Activated CD4-positive, CD25-positive, alpha-beta regulatory T cell treated with anti-CD3 and anti-CD28 coated beads, Interleukin-2, amount 50 U/mL, for 72 hours (primary cell): ENCODE measurements at places on chromosomes 3 and 15.

DNA sequence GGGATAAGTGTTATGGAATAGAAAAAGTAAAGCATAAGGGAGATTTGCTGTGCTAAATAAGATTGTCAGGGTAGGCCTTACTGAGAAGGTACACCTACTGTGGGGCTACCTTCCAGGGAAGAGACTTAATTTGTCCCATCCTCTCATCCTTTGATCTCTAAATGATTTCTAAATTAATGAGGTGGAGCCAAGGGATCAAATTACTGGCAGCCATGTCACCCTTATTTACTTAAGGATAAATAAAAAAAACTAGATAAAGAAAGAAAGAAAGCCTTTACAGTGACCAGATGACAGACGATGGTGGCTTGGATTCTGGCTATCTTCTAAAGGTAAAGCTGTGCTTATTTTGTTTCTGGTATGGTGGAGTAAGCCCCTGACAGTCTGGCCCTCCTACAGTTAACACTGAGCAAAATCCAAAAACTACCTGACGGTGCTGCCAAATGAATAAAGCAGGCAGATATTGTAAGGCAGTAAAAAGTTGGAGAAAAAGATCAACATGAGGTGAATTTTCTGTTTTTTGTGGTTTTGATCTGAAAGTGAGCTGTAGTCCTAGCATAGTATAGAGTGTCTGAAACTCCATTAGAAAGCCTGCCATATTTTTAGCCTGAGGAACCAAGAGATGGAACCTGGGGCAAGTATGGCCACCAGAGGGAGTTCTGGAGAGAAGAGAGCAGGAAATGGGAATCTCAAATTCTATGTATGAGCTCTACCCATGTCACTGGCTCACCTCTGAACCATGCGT lies 285.1 kb upstream of the MANF start:
- no peak for DNase-seq

DNA sequence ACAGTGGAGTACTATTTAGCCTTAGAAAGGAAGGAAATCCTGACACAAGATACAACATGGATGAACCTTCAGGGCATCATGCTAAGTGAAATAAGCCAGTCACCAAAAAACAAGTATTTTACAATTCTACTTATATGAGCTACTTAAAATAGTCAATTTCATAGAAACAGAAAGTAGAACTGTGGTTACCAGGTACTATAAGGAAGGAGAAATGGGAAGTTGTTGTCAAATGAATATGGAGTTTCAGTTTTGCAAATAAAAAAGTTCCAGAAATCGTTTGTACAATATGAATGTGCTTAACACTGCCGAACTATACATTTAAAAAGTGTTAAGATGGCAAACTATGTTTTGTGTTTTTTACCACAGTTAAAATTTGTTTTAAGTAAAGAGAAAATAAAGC lies 26.8 kb downstream of the TRANK1 start:
- DNase-seq = no peak

GRCh38 chr3:159593927-159594605 lies 394.6 kb upstream of the IL12A start:
- no peak for DNase-seq

GRCh38 chr3:23633261-23633960 lies 172.3 kb upstream of the UBE2E1 start:
- DNase-seq = no peak

GRCh38 chr3:164608554-164609276 lies 469.6 kb downstream of the SI start:
- DNase-seq = no peak

- no peak for DNase-seq
These were observed 107.1 kb downstream of the OXSM start for GRCh38 chr3:25897019-25897418.

DNA sequence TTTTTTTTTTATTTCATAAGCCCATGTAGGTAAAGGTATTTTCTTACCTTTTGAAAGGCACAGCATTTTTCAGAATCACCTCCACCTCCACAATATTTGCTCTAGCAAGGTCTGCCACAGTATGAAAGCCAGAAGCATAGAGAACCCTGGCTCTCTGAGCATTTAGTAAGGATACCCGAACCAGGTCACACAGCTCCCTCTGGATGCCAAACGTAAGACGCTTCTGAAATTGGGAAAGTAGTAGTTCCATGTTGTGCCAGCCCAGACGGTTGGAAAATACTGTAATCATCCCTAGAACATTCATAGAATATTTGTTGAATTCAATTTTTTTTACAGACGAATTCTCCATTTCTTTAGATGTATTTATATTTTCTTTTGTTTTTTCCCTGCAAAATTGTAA lies 52.4 kb downstream of the POLQ start:
- no peak for DNase-seq

DNA sequence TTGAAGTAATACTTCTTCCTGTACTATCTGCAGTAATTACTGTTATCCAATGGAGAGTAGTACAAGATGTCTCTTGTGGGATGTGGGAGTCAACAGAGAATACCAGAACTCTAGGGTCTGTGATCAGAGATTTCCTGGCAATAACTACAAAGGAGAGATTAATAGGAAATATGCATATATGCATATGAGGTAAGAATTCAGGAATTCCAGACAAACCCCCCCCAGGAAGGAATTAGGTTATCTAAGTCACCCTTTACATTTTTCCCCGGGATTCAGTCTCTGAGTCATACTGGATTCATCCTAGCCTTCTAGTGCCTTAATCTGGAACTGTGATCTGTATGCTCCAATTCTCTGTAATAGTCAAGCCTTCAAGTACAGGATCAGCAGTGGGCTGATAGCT lies 49.4 kb downstream of the GTF2E1 start:
- no peak for DNase-seq

DNA sequence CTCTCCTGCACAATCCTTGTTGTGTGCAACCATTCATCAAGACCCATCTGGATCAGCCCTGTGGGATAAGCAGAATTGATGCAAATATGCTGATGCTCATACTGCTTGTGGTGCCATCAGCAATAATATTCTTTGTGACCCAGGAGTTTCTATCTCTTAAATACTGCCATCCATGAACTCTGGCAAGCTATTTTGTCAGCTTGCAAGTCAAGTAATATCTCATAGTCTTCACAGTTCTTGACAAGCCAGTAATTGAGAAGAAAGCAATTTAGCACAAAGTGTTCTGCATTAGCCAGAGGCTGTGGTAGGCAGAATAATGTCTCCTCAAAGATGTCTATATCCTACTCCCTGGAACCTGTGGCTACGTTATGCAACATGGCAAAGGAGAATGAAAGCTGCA lies 49.0 kb downstream of the SPATA16 start:
- no peak for DNase-seq

DNA sequence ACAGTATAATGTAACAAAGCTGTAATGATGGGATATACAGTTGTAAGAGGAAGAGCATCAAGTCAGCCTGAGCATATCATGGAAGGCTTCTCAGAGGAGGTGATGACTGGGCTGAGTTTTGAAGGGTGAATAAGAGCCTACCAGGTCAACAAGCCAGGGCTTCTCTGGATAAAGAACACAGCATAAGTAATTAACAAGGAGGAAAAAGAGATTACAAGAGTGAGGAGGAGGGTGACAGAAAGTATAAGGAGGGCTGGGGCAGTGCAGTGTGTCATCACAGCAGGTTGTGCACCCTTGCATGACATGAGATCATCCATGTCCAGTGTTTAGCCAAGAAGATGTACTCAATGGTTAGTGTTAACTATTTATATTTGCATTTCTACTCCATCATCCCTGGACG lies 16.9 kb upstream of the SPATA12 start:
- DNase-seq = no peak

DNA sequence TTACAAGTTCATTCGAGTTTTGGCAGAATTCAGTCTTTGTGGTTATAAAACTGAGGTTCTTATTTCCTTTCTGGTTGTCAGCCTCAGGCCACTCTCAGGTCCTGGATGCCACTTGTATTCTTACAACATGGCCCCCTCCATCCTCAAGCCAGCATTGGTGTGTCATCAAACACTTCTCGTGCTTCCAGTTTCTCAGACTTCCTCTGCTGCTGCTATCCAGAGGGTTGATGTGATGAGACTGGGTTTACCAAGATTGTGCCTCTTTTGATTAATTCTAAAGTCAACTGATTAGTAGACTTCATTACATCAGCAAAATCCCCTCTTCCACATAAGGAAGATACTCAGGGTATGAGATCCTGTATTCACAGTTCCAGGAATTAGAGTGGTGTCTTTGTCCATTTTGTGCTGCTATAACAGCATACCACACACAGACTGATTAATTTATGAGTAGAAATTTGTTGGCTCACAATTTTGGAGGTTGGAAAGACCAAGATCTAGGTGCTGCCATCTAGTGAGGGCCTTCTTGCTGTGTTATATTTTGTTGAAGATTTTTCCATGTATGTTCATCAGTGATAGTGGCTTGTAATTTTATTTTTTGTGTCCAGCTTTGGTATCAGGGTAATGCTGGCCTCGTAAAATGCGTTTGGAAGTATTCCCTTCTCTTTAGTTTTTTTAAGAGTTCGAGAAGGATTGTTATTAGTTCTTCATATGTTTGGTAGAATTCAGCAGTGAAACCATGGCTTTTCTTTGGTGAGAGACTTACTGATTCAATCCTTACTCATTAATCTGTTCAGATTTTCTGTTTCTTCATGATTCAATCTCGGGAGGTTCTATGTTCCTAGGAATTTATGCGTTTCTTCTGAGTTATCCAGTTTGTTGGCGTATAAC lies 11.1 kb downstream of the LRCH3 start:
- no peak for DNase-seq

DNA sequence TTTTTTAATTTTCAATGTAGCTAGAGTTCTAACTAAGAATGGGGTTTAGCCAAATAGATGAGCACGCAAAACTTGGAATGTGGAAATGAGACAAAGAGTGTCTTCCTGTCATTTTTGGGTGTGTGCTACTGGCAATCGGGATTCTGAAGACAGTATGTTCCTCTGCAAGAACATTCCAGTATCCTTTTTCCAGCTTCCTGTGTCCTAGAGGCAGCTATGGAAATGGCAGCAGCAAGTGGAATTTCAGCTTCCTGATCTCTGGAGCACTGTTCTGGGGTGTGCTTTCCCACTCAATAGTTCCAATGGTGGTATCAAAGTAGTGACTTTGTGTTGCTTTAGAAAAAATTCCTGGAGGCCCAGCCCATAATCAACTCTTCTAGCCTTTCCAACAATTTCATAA lies 642.9 kb upstream of the KCNMB2 start:
- no peak for DNase-seq

GRCh38 chr15:27358751-27359434 lies 387.9 kb downstream of the GABRG3 start:
- no peak for DNase-seq

DNA sequence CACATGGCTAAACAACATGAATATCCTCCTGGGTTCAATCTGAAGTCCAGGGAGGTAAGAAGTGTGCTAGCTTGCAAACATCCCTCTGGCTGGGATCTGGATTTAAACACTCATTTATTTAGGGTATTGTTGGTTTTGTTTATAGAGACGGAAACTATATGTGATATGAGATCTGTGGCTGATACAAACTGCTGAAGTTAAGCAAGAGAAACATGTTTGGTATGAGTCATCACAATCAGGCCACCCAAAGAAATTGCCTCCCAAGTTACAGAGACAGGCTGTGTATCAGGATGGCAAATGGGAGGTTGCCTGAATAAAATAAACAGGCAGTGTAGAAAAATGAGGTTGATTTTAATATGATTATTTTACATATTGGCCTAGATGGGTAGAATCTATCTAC lies 562.1 kb downstream of the IGSF11 start:
- no peak for DNase-seq

GRCh38 chr3:189748046-189748445 lies 116.9 kb downstream of the TP63 start:
- DNase-seq = no peak

GRCh38 chr3:16174389-16174788 lies at the start of gene GALNT15:
TSS of gene GALNT15 (plus strand) at chr3:16174680. CDS start at chr3:16175152, 472 bp downstream.
- no peak for DNase-seq

DNA sequence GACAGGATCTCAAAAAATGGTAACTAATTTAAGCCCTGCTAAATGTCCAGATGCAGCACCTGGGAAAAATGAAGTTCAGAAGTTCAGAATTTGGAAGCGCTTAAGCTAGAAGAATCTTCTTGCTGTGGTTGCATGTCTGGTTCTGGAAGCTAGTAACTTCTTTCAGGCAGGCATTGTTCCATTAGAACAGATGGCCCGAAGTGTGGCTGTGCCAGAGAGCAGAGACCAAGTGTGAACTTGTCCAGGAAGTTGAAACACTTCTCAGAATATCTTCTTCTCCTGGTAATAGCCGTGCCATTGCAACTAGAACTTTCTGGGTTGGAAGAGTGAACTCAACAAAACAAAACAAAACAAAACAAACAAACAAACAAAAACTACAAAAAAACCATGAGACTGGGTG lies 80.0 kb downstream of the MITF start:
- no peak for DNase-seq

DNA sequence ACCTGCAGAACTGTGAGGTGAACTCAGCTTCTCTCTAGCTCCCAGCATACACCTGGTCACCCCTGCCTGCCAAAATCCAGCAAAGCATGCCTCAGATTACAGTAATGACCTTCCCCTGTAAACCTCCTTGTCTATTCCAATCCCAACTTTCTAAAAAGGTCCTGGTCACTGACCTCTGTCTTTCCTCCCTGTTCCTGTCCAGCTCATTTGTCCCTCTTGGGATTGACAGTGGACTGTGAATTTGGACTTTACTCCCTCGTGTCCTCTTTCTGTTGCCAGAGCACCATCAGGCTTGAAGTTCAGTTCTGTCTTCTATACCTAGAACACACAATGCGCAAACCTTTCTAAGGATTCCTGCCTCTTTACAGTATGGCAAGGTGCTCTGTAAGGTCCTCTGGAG lies 50.3 kb downstream of the MTHFS start:
- no peak for DNase-seq

DNA sequence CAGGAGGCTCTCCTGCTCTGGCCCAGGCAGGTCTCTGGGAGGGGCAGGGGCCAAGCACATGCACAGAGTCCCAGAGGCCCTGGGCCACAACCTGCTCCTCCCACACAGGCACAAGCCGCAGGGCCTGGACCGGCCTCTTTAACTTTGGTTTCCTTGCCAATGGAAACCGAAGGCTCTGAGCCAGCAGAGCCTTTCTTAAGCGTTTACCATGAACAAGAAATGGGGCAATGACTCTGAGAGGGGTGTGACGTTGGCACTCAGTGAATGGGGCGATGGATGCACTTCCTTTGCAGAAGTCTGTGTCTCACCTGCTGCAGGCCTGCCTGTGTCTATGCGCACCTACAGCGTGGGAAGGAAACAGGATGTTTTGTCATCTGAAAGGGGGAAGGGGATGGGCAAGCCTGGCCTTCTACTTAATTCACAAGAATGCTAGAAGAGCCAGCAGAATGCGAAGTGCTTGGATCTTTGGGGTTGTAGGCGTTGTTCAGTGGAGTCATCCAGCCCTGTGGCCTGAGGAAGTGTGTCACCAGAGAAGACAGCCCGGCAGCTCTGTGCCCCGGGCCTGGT lies 41.8 kb downstream of the IFT122 start:
- DNase-seq = peak; percentile 37

GRCh38 chr3:17070161-17070959 lies 185.6 kb downstream of the PLCL2 start:
- DNase-seq = no peak

GRCh38 chr3:73484656-73485248 lies 140.0 kb downstream of the PDZRN3 start:
- no peak for DNase-seq
